ENCODE measurements at places on chromosomes 12 and 14.

DNA sequence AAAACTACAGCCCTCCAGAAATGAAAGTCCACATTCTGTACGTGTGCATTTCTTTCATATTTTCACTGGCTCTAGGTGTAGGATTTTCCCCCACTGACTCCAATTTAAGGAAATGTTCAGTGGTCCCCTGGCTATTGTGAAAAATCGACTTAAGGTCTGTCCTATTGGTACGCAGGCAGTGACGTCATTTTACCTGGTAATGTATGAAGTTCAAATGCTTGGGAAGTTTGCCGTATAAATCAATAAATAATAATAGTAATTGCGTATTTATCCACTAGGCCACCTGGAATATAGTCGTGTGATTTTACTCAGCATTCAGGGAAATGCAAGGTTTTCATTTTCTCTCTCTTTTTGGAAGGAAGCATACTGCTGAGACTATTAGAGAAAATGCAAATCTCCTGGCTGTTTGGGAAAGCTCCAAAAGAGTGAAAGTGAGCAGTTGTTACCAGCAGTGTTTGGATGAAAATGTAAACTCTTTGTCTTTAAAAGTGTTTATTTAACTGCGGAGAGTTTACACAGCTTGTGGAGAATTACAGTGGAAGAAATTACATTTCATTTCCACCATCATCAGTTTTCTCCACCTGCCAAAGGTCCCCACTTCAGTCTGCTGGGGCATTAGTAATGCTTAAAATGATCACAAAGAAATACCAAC, 107.0 kb downstream of the EXOC5 start:
- no peak for DNase-seq

DNA sequence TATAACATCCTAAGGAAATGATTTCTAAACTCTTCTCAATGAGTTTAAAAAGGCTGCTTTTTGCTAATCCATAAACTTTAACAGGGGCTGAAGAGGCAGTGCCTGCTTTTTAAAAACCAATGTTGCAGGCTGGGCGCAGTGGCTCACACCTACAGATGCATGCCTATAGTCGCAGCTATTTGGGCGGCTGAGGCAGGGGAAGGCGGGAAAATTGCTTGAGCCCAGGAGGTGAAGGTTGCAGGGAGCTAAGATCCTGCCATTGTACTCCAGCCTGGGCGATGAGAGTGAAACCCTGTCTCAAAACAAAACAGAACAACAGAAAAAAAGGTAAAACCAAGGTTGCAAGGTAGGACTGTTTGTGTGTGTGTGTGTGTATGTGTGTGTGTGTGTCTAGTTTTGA, 531.2 kb downstream of the DIO2 start:
- DNase-seq = no peak

DNA sequence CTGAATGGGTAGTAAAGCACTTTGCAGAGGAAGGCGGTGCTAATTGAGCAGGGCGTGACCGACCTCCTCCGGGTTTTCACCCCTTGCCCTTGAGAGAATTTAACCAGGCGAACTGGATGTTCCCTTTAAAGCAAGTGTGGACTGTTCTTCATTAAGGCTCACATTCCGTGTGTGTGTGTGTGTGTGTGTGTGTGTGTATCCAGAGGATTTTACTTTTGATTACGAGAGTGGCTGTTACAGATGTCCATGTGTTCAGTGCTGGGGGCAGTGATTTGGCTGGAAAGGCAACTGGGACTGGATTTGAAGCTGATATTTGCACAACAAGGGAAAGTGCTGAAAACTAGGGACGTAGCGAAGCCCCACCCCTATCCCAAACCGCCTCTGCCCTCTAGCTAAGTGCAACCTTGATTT, 2.2 kb downstream of the TMEM132C start:
- no peak for DNase-seq

DNA sequence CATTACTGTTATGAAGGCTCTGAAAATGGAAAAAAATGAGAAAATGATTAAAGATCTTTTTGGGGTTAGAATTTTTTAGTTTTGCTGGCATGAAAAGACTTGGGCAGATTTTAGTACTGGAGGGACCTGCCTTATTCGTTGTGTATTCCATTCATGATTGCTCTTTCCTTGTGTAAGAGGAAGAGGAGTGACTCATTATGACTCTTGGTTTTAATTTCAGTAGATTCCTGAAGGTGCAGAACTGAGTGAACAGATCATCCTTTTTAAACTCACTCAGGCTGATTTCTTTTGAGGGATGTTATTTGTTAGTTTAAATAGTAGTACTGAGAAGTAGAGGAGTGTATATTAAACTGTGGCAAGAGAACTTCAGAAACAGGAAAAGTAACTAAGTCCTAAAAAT, 41.6 kb downstream of the AKAP6 start:
- DNase-seq = no peak

DNA sequence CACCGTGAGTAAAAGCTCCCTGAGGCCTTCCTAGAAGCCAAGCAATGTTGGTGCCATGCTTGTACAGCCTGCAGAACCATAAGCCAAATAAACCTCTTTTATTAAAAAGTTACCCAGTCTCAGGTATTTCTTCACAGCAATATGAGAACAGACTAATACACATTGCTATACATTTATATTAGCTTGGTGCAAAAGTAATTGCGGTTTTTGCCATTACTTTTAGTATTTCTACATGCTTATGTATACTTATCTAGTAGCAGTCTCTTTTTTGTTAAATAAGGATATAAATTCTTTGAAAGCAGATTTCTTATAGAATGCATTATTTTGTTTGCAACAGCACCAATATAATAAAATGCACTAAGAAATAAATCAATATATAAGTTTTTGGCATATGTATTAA, 619.6 kb downstream of the FSCB start:
- no peak for DNase-seq

GRCh38 chr12:49170924-49171323, 18.0 kb downstream of the TUBA1A start:
- DNase-seq = no peak

- no peak for DNase-seq
Observed at GRCh38 chr12:124532331-124532750, 35.1 kb downstream of the NCOR2 start.

- no peak for DNase-seq
Observed at GRCh38 chr14:67442139-67442906, 30.4 kb upstream of the PLEK2 start.

DNA sequence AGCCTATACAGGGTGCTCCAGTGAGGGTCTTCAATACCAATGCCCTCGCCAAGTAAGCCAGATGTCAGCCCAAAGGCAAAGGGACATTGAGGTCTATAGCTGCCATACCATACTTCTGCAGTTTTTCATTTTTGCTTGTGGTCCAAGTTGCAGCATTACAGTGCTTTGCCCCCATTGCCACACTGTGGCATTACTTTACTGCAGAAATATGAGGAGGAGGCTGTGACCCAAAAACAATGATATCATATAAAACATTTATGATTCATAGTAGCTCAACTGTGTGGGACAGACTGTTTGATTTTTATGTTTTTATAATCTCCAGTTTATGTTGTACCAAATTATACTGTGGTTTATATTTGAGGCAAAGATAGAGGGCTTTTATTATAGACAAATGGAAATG, 64.1 kb downstream of the KIAA0586 start:
- no peak for DNase-seq

- no peak for DNase-seq
Observed at GRCh38 chr12:71877335-71878121, 38.0 kb downstream of the TBC1D15 start.

- DNase-seq = no peak
Observed at GRCh38 chr12:97452230-97452629, 10.4 kb upstream of the RMST start.

GRCh38 chr12:118052324-118053070, 8.5 kb downstream of the WSB2 start:
- no peak for DNase-seq

GRCh38 chr12:97490141-97490540, 27.5 kb downstream of the RMST start:
- no peak for DNase-seq

- no peak for DNase-seq
Observed at GRCh38 chr12:77625441-77625840, 205.3 kb upstream of the NAV3 start.

DNA sequence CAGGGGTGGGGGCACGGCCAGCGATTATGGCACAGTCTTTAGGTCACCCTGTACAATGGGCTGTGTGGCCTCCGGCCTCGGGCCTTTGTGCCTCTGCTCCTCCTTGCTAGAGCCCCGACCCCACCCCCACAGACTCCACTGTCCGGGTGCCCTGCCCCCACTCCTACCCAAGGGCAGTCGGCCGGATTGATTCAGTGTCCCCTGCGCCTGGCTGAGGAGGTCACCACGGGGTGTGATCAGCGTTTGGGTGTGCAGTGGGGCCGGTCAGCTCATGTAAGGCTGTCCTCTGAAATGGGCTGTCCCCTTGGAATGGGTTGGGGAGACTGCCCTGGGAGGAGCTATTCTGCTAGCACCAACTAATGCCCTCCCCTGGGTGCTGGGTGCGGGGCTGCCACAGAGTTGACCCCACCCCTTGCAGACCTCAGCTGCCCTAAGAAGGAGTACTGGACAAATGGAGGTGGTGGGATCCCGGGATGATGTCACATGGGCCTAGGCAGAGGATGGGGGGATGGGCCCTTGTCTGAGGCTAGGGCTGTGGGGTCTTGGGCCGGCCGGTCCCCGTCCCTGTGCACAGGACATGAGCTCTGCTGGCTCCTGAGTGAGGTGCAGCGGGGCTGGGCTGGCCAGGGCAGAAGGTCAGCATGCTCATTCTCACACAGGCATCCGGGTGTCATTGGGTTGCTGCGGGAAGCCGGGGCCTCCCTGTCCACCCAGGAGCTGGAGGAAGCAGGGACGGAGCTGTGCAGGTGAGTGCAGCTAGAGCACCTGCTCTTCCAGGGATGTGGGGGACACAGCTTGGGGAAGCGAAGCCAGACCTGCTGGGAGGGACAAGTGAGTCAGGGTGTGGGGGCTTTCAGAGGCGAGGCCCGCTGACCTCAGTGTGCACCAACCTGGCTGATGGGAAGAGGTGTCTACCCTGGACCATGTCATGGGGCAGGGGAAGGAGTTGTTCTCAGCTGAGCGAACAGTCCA, 23.4 kb downstream of the ASPG start:
- DNase-seq = no peak

DNA sequence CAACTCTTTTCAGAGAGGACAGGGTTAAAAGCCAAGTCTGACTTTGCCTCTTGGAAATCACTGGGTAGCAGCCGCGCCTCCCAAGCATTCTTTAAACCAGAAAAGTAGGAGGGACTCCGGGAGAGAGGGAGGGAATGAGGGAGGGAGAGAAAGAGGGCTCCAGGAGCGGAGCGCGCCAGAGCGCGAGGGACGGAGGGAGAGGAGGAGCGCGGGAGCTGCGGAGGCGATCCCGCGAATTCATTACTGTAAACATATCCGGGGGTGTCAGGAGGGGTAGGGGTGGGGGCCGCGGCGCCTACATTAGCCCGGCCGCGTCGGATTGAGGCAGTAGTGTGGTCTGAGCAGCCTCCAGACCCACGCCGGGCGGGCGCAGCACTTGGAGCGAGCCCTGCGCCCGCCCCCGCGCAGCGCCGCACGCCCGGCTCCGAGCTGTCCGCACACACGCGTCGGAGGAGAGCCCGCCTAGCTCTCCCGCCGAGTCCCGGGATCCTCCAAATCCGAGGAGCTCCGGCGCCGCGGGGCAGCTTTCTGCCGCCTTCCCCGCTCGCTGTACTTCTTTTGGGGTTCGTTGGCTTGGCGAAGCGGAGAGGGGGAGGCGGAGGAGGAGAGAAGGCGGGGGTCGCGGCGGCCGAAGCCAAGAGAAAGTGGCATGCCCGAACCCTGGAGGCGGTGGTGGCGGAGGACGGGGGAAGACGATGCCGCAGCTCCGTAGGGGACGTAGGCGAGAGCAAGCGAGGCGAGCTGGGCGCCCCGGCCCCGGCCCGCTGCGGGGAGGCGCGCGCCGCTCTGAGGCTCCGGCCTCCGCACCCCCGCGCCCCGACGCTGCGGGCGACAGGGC, 3.3 kb downstream of the FLRT2 start:
- no peak for DNase-seq

- no peak for DNase-seq
Observed at GRCh38 chr12:48414021-48414420, 58.3 kb upstream of the ANP32D start.

DNA sequence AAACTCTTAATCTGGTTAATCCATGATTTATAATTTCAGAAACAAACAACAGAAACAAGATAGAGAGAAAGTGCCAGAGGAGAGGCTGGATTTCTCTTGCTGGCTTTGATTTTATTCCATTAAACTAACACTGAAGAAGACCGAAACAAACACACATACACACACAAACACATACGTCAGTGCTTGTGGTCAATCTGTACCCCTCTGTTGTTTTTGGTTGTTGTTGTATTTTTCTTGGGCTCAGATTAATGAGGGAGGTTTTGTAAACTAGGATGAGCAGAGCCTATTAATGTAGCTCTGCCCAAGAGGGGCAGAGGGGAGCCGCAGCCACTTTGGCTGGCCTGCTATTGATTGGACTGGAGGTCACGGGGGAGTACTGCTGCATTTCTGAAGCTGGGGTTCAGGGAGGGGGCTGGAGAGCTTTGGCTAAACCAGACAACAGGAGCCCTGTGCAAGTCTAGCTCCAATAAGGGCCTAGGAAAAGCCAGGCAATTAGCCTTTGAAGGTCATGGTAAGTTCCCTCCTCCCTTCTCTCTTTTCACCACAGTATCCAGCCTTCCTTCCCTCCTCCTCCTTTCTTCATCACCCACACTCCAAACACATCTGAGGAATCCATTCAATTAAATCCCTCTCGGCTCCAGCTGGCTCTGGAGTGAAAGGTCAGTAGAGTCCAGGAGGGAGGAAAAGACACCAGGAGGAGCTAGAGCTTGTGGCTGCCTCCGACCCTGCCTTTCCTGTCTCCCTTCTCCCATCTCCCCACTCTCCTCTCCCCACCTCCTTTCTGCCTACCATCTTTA, 344.1 kb upstream of the LMO3 start:
- no peak for DNase-seq
